GM12865 (cell line): ENCODE measurements at places on chromosomes 11 and 22.

- no peak for DNase-seq
Observed at GRCh38 chr11:127866109-127866508, 721.2 kb downstream of the ETS1 start.

GRCh38 chr11:63262547-63262946 lies 19.1 kb upstream of the SLC22A25 start:
- no peak for DNase-seq

GRCh38 chr11:86511086-86511551 lies 136.4 kb downstream of the CCDC81 start:
- DNase-seq = no peak

DNA sequence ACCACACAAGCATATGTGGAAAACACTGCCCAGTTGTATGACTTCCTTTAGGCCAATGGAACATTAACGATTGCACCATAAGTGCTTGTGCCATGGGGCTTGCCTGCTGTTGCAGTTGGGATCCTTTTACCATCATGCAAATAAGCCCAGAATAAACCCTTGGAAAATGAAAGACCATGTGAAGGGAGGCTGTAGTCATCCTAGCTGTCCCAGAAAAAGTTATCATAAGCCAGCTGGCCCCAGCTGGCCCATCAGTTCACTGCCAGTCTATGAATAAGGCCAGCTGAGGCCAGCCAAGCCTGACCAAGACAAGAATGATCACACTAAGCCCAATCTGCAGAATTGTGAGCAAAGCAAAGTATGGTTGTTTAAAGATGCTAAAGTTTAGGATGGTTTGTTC lies 253.9 kb upstream of the ARHGAP20 start:
- no peak for DNase-seq

GRCh38 chr11:10599388-10600175 lies 31.1 kb upstream of the LYVE1 start:
- DNase-seq = no peak

- no peak for DNase-seq
Observed at GRCh38 chr11:58727415-58727797, 4.3 kb downstream of the GLYAT start.

- no peak for DNase-seq
Observed at GRCh38 chr11:107397357-107397756, 60.3 kb downstream of the CWF19L2 start.

- DNase-seq = no peak
Observed at GRCh38 chr11:15117751-15118150, 3.0 kb downstream of the INSC start.

DNA sequence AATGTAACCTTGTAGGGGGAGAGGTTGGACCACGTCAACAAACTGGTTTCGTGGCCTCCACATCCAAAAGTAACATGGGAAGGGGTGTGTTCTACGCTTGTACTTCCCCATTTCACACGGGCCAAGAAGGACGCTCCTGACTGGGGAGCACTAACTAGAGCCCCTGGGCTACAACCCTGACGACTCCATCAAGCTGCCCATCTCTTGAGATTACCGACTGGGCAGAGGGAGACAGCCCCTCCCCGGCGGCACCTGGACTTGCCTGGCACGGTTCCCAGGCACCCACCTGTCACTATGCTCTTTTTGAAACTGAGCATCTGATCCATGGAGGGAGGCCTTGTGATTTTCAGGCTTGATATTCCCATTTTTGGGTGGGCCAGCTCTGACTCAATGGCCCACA lies 68.5 kb downstream of the SHANK2 start:
- no peak for DNase-seq

DNA sequence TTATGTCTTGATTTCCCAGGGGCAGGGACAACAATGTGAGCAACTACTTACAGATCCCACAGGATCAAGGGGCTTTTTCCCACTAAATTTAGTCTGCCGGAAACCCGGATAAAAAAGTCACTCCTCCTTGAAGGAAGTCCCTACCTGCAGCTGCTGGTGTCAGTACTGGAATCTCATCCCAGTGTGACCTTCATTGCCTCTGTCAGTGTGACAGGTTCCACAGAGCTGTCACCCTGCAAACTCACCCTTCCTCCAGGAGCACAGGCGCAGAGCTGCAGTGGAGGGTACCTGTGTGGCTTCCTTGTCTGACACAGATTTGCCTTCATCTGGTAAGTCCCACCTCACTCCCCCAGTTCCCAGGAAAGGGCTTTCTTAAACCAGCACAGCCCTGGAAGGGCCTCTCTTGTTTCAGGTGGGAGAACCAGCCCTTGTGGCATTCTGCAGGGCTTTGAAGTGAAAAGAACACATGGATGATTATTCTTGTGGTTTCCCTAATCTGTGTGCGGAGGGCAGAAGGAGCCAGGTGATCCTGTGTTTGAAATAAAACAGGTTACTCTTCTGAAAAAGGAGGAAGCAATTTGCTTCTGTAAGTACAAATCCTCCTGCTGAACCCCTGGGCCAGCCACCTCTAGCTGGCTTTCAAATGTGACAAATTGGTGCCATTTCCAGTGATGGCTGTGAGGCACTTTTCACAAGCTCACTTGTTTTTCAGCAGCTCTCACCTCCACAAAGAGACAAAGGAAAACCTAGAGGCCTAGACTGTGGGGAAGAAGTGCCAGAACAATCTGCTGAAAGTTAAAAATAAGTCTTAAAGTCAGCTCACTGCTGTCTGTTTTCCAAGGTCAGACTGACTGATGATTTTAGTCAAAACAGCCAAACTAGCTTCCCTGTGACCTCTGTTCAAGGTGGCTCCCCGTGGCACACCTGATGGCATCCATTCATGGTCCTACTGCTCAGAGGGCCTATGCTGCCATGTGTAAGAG lies 9.2 kb upstream of the PRSS23 start:
- DNase-seq = no peak

- DNase-seq = no peak
Observed at GRCh38 chr11:9056467-9056866, 34.9 kb downstream of the SCUBE2 start.

DNA sequence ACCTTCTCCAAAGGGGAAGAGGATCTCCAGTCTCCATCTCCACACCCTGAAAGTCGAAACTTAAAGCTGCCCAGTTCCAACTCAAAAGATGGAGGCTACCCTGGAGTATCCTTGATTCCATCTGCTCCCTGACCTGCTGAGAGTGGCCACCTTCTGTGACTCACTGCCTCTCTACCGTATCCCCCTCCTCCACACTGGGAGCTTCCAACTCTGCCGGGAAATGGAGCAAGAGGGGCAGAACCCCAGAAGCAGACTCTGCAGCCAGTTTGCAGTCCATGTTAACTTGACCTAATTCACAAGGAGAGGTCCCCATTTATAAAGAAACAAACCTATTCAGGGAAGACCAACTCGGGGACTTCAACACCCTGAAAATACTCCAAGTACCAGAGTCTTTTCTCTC lies 22.0 kb upstream of the IRAG1 start:
- no peak for DNase-seq

DNA sequence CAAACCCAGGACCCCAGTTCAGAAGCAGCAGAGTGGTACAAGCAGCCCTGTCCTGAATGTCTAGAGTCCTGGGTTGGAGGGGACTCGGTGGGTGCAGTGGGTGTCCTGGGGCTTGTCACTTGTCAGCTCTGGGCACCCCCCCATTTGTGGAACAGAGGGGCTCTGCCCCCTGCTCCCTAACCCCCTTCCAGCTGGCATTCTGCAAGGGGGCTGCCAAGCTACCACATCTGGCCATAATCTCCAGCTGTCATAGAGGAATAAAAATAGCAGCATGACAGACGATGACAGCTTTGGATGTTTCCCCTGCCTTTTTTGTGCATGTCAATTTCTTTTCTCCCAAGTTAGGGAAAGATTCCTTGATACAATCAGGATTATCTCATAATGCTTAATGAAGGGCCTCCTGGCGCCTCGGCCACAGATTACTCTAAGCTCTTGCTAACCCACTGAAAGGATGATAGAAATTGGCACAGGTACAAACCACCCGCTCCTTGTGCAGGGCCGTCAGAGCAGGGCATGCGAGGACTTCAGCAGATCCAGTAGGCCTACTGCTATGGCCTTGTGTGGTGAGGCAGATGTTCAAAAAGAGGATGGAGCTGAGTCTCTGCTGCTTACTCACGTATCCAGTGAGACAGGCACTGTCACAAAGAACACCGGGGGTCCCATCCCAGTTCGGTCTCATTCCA lies 83.0 kb downstream of the ISX start:
- no peak for DNase-seq

DNA sequence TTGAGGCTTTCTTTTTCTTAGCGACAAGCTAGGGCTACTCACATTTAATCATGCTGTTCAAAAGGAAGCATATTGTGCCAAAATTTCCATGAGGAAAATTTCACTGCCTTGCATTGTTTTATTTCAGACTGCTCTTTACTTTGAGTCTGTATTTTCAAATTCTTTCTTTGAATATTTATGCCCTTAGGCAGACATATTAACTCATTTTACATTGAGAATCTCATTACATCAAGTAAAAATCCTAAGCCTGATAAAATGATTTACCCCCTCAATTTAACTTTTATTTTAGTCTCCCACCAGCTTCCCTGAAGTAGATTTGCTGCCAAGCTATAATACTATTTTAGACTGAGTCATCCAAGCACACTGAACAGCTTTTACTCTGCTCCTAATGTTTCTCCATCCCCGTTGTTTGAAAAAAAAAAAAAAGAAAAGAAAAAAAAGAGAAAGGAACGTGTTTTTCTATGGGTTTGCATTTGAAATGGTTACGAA lies 189.3 kb upstream of the MTMR2 start:
- DNase-seq = no peak

- no peak for DNase-seq
Observed at GRCh38 chr11:128879817-128880216, 11.3 kb upstream of the KCNJ5 start.

- DNase-seq = no peak
Observed at GRCh38 chr11:11334607-11335006, 18.4 kb downstream of the CSNK2A3 start.

DNA sequence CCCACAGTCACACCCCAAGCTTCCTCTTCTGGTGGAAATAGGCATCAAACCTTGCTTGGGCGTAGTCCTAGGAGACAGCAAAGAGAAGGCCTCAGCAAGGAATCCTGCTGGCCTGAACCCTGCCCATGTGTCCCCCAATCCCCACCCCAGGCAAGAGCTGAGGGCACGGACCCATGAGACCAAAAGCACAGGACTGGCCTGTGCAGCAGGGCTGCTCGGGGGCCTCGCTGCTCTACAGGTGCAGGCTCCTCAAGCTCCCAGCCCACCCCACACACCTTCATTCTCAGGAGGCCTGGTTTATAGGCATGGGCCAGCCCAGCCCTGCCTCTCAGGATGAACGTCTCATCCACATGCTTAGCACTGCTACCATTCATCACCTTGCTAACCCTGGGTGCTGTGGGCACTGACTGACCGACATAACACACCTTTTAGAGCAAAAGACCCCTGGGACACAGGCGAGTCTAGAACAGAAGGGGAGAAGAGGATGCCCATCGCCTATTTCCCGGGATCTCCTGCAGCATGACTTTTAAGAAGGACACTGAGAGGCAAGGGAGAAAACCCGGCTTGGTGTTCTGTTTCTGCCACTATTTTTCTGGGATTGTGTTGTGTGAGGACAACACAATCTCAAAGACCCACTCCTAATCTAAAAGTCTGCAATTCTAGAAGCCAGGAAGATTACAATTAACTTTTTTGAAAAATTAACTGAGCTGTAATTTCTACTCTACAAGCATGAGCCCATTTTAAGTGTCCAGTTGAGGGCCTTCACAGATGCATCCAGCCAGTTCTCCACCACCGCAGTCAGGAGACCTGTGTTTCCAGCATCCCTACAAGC lies 15.4 kb downstream of the TCIRG1 start:
- no peak for DNase-seq

DNA sequence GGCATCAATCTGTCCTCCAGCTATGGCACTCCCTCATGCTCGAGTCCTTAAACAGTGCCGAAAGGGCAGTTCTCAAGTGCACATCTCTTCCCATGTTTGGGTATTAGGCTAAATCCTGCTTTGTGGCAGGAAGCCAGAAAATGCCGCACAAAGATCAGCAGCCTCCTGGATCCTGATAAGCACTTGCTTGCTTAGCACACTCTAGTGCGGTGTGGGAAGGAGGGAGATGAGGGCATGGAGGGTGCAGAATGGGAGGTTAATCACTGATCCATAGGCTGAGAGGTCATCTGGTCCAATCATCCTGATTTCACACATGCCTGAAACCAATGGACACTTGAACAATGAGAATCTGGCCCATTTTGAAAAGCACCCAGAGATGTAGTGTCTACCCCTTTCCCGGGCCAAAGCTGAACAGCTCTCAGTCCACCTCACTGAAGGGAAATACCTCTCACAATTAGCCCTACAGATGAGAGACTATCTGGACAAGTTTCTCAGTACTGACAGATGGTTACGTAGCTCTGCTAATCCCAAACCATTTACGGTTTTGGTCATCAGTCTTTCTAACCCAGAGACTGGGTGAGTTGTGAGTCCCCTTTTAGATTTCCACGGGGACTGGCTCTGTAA lies 29.8 kb upstream of the CHRM4 start:
- no peak for DNase-seq

DNA sequence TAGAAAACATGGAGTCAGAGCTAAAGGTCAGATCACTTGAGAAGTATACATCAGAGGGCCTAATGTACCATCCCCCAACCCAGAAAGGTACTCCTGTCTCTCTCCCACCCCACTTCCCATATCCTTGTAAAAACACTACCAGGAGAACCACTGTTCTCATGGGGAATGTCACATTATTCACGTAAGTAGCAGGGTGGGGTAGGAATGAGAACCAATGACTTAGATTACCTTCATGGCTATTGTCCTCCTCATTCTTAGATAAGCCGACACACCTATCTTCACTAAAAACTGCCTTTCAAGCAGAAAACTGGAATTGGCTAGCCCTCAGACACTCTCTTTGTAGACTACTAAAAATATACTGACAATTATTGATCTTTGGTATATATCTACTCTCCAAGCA lies 63.6 kb downstream of the CEP57 start:
- DNase-seq = no peak
